ENCODE measurements at places on chromosomes 4 and X.

GRCh38 chr4:9925750-9926439, 95.4 kb downstream of the SLC2A9 start:
- DNase-seq, result no peak

- no peak for DNase-seq
Measured at GRCh38 chr4:149801416-149801815, 14.2 kb downstream of the IQCM start.

- DNase-seq, result no peak
Measured at GRCh38 chr4:133157460-133158160, 8.5 kb downstream of the PCDH10 start.

GRCh38 chr4:100913685-100914084, 395.9 kb upstream of the EMCN start:
- no peak for DNase-seq

DNA sequence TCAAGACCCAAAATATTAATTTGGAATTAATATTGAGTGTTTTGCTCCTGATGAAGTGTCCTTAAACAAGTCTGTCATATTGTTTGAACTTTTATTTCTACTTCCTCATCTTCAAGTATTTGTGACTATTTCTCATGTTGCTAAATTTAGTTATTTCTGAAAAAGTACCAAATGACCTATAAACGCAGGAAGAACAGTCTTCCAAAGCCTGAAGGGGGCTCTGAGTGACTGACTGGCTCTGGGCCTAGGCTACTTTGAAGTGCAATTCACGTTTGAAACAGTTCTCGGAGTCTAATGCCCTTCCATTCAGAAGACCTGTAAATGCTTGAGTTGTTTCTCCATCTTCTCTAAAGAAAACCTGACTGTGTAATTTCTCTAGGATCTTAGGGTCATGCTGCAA, 26.5 kb downstream of the GALNT7 start:
- DNase-seq, result no peak

DNA sequence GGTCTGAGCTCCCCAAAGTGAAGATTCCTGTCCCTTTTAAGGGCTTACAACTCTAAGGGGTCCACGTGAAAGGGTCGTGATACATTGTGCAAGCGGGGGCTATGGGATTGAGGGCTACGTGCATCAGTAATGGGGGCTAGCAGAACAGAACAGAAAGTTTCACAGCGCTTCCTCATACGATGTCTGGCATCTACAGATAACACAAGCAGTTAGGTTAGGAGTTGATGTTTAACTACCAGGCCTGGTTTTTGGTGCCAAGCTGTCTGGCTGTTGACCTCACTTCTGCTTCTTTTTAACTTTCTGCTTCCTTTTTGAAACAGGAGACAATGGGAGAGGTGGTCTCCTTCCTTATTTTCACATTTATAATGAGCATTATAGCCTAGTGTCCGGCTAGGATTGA, 368.6 kb upstream of the CXorf51A start:
- DNase-seq, result no peak

- no peak for DNase-seq
Measured at GRCh38 chr4:113474017-113474416, 287.5 kb downstream of the CAMK2D start.

GRCh38 chr4:2939383-2940243, 23.6 kb downstream of the NOP14 start:
- no peak for DNase-seq

- DNase-seq, result no peak
Measured at GRCh38 chr4:87073199-87074120, 138.6 kb downstream of the AFF1 start.

DNA sequence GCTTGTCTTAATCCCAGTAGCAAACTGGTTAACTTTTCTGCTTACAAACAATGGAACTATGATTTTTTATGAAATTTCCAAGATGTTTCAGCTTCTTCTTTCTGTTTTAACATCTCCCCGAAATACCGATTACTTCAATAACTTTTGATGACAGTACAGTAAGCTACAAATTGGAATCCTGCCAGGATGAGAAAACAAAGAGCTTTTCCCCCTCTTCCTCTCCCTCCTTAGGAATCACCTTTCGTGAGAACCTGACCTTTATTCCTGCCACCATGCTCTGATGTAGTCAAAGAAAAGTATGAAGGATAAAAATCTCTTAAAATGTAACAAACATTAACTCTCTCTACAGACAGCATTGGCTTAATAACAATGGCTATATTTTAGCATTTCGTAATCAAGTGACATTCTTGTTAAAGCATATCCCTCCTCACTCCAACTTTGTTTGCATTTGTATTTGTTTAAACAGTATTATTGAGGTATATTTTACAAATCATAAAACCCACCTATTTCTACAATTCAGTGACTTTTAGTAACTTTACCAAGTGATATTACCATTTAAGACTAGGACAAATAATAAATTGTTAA, 148.7 kb upstream of the NAP1L5 start:
- DNase-seq, result no peak

DNA sequence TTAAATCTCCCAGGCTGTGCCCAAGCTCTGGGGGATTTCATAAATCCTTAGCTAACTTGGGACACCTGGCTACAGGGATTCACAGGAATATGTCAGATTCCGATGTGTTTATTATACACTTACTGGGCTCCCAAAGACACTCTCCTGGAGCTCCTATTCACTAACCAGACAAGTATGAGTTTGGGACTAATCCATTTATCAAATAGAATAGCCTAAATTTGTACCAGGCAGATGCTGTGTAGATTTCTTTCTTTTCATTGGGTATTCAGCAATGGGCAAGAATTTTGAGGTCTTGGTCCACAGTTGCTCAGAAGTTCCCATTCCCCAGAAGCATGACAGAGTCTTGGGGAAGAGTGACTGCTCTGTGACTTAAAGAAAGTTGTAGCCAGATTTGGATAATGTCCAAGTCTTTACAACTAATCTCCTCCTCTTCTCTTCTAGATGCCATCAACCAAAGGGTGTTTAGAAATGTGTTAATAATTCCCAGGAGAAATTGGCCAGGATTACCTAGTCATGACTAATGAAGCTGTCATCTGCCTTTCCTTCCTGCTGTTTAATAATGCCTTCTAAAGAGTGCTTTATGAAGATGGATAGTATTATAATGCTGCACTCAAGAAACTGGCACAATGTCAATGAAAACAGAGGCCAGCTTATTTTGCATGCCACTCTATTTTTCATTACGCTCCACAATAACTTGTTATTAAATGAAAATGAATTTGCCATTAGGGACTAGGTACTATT, 120.9 kb downstream of the CHIC2 start:
- DNase-seq, result no peak

DNA sequence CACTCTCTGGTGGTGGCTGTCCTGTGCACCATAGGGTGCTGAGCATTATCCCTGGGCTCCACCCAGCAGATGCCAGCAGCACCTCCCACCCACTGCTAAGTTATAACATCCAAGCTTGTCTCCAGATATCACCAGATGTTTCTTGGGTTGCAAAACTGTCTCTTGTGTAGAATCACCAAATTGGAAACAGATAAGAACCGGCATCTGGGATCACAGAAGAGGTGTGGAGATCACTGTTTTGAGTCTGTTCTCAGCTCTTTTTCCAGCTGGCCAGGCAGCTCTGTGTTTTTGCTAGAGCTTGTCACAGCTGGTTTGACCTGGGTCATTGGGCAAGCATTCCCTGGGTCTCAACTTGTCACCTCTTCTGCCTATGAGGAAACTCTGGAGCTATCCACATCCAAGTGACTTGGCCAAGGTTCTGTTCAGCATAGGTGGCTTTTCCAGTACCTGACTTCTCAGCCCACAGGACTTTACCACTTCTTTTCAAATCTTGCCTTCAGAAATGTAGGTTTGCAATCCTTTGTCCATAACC, 15.3 kb upstream of the PUDP start:
- no peak for DNase-seq

- DNase-seq, result no peak
Measured at GRCh38 chr4:74387790-74388189, 22.8 kb downstream of the EREG start.

DNA sequence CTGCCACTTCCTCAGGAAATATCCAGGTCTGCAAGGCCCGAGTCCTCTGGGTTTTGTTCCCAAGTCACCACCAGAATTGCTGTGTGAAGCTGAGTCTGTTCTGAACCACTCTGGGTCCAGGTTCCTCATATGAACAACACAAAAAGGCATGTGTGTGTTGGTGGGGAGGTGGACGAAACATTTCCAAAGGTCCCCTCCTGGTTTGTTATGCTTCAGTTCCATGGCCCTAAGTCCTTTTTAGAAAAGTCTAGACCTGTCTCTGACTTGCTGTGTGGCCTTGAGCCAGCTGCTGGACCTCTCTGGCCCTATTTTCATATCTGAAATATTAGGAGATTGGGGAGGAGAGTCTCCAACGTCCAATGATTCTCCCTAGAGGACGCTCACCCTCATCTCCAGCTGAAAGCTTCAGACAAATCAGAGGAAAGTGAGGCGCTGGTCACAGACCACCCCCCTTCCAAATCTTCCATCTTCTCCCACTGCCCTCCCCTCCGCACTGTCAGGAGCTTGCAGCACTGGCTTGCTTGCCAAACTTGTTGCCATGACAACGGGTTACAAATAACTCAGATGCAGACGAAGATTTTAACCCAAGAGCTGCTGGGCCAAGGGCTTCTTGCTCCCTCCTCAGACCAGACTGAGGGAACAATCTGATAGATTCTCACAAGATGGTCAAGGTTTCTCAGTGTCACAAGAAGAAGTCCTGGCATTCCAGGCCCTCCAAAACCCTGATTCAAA, 64.5 kb downstream of the SMC1A start:
- no peak for DNase-seq

DNA sequence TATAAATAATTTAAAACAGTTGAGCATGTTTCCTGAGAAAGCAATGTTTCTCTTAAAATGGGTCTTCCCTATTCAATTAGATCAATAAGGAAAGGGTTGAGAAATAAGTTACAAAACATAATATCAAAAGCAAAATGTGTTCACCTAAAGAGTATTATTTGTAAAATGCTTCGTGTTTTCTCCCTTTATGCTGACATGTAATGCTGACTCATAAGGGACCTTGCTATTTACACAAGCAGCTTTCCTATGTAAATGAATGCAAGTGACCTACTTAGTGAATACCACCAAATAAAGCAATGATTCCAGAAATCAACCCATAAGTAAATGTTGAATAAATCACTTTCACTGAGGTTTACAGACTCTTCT, 91.5 kb downstream of the ELOVL6 start:
- no peak for DNase-seq

DNA sequence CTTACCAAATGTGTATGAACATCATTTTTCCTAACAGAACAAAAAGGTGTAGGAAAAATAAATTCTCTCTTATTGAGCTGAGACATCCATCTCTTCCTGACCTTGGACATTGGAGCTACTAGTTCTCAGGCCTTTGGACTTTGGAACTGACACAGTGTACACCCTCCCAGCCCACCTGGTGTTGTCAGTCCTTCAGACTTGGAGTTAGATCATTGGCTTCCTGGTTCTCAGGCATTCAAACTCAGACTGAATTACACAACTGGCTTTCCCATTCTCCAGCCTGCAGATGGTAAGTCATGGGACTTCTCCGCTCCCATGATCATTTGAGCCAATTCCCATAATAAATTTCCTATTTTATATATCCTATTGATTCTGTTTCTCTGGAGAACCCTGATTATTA, 84.8 kb upstream of the EDNRA start:
- DNase-seq, result no peak

DNA sequence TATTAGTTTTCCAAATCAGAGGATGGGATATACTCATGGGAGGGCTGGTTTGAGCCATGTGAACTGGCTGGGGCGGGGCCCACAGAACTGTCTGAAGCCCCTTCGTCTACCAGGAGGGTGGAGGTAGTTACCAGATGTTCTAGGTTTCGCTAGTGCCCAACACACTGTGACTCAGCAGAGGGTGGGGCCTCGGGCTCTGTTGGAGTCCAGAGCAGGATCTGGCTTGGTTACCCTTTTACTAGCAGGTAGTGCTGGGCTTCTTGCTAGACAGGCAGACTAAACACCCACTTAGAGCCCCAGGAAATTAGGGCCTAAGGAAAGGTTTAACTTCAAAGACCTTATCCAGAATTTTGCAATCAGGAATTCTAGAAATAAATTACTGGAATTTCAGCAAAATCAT, 56.2 kb upstream of the CHRDL1 start:
- no peak for DNase-seq

DNA sequence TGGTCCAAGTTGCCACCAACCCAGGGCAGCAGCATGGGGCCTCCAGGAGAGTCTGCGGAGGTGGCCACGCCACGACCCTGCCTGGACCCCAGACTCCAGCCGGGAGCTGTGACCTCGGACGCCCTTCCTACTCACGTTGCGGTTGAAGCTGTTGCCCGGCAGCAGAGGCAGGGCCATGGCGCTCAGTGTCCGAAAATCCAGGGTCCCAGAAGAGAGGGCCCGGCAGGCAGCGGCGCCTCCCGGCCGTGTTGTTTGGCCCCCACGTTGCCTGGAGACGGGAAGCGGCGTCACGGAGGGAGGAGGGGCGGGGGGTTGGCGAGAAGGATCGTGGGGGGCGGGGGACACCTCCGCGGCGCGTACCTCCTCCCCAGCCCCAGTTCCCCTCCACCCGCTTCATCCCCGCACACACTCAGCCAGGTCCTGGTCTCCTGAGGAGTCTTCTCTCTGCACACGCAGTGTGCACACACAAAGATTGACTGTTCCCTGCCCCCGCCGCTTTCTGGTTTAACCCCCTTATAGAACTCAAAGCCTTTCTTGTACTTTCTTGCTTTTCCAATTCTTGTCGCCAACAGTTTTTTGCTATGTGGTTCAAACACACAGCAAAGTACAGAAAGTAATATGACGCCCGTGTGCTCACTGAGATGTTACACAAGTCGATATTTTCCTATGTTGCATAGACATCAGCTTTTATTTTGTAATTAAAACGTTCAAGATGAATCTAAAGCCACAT, at the start of gene EFHC2:
Gene EFHC2 (minus strand): TSS at position 261 of the 730 bp plus-strand sequence. CDS start 84 bp downstream, at position 177.
- DNase-seq, result peak; percentile 7

DNA sequence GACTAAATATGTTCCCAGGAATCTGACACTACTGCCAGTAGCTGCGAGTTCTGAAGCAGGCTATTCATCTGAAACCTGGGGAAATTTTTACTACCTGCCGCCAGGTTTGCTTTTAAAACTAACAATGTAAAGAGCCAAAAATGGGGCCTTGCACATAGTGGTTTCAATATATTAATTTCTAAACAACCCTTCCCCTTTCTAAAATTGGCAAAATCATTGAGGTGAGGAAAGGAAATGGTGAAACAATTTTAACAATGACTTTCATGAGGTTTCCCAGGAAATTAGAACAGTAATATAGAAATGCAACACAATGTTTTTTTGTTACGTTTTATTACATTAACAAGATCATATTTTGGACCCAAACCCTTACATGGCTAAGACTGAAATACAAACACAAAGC, 21.3 kb downstream of the FANCB start:
- no peak for DNase-seq

DNA sequence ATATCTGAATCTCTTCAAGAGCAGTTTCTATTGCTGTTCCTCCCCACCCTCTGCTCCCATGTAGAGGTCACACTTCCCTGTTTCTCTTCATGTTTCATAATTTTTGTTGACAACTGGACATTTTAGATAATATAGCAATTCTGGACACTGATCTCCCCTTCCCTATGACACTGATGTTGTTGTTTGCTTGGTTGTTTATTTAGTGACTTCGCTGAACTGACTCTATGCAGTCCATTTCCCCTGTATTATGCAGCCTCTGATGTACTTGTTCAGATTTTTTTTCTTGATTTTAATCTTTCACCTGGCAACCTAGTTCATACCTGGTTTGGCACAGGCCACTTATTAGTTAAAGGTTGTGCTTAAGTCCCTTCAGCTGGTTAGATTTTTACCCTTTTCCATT, 29.2 kb downstream of the CLDN2 start:
- DNase-seq, result no peak

Data from stimulated activated CD8-positive, alpha-beta memory T cell treated with anti-CD3 and anti-CD28 coated beads, Interleukin-7, amount 100 ng/mL, for 24 hours (primary cell).